ENCODE measurements at places on chromosomes 12 and 14.

DNA sequence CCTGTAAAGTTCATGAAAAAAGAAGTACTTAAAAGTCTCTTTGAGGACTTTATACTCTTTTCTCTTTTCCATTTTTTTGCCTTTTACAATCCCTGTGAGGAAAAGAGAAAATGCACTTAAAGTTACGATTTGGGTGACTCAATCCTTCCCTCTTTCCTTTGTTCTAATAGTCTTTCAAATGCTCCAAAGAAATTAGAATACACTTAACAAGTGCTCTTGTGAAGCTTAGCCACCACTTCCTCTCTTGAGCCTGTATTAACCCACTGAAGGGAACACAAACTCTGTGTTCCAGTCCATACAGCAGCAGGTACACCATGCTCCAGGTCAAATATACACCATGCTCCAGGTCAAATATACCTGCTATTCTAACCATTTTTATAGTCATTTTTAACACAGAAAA is 581.1 kb upstream of the MGAT4C start:
- no peak for DNase-seq

GRCh38 chr12:111283521-111283920 is 85.4 kb downstream of the PHETA1 start:
- DNase-seq: no peak

DNA sequence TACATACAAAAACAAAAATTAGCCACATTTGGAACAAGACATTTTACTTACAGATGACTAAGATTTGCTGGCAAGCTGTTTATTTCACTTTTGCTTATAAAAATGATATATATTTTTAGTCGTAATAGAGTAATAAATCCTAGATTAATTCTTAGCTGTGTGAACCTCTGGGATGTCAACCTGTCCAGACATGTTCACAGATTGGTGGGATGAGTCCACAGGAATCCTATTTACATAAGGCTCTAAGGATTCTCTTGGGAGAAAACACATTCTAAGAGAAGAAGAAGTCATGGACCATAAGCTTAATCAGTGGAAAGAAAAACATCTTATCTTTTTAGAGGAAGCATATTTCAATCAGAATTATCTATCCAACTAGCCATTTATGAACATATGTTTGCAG is 797.4 kb downstream of the C12orf50 start:
- DNase-seq: no peak

GRCh38 chr12:4242595-4242994 is 31.0 kb upstream of the CCND2 start:
- DNase-seq: no peak

DNA sequence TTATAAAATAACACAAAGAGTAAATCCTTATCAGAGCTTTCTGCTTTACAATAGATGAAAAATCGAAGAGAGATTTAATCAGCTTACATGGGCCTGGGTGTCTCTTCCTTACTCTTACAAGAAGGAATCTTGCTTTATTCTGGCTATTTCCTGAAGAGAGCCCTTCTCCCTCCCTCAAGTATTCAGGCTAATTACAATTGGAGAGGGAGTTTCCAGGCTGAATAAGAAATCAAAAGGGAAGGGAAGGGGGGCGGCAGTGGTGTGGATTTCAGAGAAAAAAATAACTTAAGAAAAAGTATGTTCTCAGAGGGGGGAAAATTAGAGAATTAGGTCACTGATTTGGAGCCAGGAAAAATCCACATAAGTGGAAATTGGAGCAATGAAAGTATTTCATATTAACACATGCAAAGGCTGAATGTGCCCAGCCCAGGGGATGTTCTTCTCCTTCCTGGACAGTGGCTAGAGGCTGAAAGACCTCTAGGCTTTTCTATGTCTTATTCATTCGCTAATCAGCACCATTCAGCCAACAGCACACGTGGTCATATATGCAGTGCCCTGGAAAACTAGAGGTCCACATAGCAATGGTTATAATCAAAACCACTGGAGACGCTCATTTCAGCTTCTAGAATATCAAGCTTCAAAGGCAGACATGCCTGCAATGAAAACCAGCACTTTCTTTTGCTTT is 158.9 kb upstream of the BTG1 start:
- DNase-seq: no peak

GRCh38 chr14:74793506-74794155 is 30.5 kb downstream of the YLPM1 start:
- DNase-seq: no peak

- DNase-seq: no peak
Measured at GRCh38 chr12:31832740-31833729, 104.2 kb upstream of the AMN1 start.

DNA sequence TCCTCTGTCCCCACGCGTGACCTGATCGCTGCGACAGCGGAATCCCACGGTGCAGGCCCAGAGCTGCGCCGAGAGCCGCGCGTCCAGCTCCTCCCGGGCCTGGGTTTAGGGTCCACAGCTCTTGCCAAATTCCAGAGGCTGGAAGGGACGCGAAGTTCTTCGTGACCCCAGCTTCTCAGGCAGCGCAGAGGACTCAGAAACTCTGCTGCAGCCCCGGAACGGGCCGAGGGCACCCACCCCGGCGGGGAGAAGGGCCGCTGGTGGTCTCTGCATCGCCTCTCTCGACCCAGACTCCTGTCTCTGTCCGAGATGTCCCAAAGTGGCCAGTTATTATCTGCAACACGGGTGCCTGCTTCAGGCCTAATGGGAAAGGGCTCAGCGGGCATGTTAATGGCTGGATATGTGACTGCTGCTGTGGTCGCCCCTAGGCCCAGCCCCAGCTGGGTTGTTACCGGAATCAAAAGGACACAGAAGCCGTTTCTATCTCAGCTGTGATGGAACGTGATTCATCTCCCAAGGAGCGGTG is 236.4 kb downstream of the VRK1 start:
- no peak for DNase-seq

- DNase-seq: no peak
Measured at GRCh38 chr14:101535701-101536207, 25.5 kb upstream of the DIO3 start.

GRCh38 chr14:37232907-37233481 is 35.3 kb downstream of the MIPOL1 start:
- DNase-seq: peak; percentile 55

DNA sequence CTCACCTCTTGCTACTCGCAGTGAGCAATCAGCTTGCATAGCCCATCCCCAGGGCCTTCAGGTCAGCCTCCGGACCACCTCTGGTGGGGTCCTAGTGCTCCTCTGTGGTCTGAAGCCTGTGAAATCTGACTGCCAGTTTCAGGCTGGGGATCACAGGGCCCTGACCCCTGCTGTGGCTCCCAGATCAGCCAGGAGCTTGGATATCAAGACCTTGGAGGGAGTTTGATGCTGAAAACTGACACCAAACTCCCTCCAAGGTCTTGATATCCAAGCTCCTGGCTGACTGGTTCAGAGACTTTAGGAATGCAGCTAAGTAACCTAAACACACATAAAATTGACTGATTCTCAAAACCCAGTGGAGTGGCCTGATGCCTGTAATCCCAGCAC is 19.8 kb upstream of the DHRS4 start:
- no peak for DNase-seq

DNA sequence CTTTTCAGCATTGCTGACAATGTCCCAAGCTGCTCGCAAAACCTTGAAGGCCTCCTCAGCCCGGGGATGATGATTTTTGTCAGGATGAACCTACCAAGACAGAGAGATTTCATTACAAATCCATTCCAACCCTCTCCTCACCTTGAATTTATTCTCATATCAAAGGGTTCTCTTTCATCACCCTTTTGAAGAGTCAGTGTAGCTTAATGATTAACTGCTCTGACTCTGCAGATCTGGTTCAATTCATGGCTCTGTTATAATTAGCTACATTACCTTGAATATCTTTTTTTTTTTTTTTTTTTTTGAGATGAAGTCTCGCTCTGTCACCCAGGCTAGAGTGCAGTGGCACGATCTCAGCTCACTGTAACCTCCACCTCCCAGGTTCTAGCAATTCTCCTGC is 5.6 kb downstream of the ORMDL2 start:
- DNase-seq: no peak

GRCh38 chr12:104546575-104546974 is 89.8 kb downstream of the CHST11 start:
- no peak for DNase-seq

DNA sequence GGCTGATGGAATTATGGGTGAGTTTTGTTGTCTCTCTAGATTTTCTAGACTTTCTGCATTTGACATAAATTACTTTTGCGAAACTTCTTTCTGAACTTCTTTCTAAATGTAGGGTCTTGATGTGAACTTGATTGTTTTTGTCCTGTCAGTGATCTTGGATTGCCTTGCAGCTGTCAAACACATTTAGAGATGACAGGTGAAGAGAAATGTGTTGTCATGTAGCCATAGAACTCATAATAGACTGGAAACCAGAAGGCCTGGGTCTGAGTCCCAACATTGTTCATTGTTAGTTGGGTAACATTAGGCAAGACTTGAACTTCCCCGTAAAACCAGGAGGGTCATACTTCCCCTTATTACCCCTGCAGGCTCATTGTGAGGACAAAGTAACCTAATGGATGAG is 109.0 kb downstream of the LRIG3 start:
- no peak for DNase-seq

- DNase-seq: no peak
Measured at GRCh38 chr12:130286041-130286440, 51.6 kb upstream of the PIWIL1 start.

DNA sequence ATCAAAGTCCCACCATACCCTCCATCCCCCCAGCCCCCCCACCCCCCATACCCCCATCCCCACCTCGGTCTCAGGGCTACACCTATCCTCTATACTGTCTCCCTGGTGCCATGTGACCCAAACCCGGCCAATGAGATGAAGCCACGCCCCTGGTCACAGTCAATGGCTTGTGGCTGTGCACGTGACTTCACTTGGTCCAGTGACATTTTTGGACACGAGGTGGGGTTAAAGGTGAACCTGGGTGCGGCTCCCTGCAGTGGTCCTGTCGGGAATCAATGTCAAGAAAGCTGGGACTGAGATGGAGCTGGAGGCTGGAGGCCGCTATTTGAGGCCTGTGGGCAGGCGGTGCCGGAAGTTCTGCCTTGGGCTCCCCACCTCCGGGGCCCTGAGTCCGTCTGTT is 100.7 kb upstream of the MAP1LC3B2 start:
- no peak for DNase-seq

GRCh38 chr14:92759679-92760523 is 11.5 kb upstream of the LGMN start:
- DNase-seq: no peak

DNA sequence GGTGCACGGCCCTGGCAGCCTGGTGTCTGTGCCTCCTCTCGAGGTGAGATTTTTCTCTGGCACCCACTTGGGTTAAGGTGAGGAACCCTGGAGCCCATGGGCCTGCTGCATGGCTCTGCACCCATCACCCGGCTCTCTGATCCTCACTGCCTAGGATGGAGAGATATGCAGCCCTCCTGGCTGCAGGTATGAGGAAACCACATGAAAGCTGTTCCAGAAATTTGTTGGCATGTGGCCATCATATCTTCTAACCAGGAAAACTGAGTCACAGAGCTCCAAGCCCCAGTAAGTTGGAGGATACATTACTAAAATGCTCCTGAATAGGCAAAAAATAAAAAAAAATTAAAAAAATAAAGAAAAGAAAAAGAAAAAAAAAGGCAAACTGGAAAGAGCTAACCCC is 39.3 kb upstream of the DDX11 start:
- DNase-seq: no peak

DNA sequence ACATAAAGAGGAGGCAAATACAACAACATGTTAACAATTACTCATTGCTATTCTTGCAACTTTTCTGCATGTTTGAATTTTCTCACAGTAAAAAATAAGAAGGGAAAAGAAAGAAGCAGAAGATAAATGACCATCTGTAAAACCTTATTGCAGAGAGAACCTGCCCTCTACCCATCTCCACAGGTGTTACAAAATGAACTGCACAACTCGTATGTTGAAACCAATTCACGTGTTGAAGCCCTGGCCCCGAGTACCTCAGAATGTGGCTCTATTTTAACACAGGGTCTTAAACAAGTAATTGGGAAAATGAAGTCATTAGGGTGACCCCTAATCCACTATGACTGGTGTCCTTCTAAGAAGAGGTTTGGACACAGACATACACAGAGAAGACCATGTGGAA is 39.5 kb downstream of the FOXN3 start:
- no peak for DNase-seq

DNA sequence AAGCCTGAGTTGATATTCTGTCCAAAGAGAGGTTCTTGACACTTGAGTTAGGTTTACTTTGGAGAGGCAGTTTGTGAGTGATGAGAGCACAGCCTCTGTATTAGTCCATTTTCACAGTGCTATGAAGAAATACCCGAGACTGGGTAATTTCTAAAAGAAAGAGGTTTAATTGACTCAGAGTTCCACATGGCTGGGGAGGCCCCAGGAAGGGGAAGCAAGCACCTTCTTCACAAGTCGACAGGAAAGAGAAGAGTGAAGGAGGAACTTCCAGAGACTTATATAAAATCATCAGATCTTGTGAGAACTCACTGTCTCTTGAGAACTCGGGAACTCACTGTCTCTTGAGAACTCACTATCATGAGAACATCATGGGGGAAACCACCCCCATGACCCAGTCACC is 5.4 kb downstream of the ZC3H14 start:
- DNase-seq: no peak

GRCh38 chr14:66649498-66649897 is 141.6 kb downstream of the GPHN start:
- DNase-seq: no peak

DNA sequence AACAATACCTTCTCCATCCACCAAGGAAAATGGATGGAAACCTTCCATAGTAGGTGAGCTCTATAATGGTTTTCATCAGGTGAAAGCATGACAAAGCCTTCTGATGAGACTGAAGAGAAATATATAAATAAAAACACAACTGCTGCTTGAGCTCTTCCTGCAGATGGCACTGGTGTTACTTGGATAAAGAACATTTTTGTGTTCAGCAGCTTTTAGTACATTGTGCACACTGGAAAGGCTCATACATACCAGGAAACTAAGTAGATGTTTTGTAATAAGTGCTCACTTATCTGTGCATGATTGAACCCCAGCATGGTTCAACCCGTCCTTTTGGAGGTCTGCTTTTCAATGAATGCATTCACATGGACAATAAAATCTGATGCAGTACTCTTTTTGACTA is 357.3 kb upstream of the MIS18BP1 start:
- no peak for DNase-seq

DNA sequence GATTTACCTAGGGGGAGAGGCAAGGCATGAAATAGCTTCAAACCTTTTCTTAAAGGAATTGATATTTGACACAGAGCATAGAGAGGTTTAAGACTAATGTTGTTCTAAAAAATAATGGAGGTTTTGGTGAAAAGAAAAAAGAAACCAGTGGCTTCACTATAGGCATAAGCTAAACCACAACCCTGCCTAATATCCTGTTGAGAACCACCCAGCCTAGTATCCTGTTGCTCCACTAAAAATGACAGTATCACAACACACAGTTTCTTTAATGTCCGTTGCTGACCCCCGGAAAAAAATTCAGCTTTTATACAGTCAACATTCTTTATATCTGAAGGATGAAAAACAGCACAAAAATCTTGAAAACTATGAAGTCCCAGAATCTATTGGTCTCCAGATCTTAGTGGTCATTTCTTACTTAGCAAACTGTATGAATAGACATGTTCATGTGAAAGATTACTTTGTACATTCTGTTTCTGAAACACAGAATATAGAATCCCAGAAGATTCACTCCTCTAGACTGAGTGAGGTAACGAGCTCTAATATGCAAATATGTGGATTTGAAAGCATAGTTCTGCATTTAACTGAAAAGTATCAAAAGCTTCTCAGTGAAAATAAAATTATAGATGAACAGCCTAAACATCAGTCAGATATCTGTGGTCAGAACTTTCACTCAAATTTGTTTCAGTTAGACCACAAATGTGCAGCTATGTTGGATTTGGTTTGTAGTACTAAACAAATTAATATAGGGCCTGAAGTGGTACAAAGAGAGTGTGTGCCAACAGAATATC is 40.5 kb downstream of the GALC start:
- no peak for DNase-seq
